Islet precursor cell (in vitro differentiated cells): ENCODE measurements at places on chromosomes 11 and 22.

- no peak for DNase-seq
These were observed 1.6 kb downstream of the HRAS start for GRCh38 chr11:533586-534395.

DNA sequence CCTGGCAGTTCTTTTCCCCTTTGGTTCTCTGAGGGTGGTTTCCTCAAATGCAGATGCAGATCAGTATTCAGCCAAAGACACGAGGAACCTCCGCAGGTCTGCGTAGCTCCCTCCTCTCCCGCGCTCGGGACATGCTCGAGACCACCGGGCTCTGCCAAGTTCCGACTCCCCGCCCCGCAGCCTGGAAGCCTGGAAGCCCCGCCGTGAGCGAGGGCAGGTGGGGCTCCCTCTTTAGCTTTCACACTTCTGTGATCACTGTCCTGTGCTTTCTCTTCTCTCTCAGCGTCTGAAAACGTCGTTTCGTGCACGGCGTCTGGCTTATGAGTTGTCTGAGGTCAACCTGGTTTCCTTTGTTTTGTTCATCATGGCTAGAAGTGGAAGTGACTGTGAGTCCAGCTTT, 26.6 kb downstream of the ZBED4 start:
- peak; percentile 66 for DNase-seq

GRCh38 chr11:36487619-36488018, 22.5 kb downstream of the TRAF6 start:
- DNase-seq = no peak

GRCh38 chr22:29374401-29374800, 14.0 kb downstream of the AP1B1 start:
- DNase-seq = no peak

DNA sequence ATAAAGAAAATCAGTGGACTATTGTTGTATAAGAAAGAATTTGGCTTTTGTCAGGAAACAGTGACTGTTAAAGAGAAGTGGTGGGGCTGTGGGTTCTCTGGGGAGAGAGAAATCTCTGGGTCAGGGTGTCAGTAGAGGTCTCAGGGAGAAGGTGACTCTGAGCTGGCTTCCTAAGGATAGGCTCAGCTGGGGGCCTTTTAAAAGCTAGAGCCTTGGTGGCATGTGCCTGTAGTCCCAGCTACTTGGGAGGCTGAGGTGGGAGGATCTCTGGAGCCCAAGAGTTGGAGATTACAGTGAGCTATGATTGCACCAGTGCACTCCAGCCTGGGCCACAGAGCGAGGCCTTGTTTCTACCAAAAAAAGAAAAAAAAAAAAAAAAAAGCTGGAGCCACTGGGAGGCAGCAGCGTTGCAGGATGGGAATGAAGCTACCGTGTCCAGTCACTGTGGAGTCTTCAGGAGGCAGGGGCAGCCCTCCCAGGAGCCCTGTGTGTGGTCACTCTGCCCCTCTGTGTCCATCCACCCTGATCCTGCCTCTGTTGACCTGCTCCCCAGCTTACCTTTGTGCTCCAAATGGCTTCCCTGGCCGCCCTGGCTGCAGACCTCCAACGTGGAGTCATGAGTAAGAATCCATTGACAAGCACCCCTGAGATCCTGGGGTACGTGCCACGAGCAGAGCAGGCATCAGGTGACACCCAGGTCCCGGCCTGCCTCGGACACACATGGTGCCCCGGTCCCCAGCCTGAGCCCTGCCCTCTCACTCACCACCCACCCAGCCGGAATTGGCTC, 5.4 kb upstream of the MIF start:
- DNase-seq = peak; percentile 66

DNA sequence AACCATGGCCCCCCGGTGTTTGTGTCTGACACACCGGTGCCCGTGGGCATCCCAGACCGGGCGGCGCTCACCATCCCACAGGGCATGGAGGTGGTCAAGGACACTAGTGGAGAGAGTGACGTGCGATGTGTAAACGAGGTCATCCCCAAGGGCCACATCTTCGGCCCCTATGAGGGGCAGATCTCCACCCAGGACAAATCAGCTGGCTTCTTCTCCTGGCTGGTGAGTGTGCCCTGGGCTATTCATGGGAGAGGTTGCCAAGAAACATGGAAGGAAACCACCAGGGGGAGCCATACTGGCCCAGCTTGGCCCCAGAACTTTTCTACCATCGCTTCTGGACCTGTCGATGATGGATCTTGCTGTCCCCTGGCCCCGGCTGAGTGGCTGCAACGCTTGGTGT, 36.5 kb downstream of the PRDM11 start:
- peak; percentile 47 for DNase-seq

DNA sequence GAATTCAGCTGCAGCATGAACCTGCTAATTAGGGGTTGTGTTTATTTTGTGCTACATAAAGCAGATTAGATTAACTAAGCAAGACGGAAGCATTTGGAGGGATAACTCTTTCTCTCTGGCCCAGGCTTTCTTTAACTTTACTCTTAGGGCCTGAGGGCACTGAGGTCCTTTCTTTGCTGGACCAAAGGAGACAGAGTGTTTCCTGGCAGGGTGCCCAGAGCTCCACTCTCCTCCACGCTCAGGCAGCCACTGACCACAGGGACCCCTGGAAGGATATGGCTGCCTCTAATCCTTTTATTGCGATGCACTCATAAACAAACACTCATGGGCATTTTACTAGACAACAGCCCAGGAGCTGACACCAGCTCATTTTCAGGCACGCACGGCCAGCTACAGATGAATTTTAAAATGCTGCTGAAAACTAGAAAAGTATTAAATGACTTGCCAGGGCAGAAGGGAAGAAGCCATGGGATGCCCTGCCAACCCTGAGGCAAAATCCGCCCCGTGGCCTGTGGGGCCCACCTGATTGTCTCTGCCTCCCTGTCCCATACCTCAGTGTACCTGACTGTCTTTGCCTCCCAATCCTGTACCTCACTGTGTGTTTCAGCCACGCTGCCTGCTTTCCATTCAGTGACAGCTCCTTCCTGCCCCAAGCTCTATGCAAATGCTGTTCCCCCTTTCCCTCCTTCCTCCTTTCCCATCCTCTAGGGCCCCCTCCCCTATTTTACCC, 192.6 kb upstream of the NAV2 start:
- no peak for DNase-seq

DNA sequence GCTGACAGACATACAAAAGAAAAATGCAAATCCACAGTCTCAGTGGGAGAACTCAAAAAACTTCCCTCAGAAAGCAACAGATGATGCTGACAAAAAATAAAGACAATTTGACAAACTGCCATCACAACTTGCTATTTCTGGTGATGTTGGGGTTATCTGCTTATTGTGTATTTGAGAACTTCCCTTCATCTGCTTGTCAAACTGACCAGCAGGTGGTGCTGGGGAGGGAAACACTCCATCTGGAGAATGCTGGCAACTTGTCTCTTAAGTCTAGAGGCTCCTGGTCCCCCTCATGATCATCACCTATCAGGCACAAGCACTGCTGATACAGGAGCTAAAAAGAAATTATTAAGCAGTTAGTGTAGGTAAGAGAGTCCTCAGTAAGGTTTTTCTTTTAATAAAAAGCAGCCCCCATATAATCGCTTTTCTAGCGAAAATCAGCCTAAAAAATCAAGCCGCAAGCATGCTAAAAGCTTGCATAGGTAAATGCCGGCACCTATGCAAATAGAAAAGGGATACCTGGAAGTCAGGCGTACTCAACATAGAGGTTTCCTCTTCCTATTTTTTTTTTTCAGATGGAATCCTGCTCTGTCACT, 9.8 kb upstream of the FAM111B start:
- peak; percentile 70 for DNase-seq

GRCh38 chr22:44869196-44869595, 116.8 kb downstream of the ARHGAP8 start:
- peak; percentile 45 for DNase-seq

DNA sequence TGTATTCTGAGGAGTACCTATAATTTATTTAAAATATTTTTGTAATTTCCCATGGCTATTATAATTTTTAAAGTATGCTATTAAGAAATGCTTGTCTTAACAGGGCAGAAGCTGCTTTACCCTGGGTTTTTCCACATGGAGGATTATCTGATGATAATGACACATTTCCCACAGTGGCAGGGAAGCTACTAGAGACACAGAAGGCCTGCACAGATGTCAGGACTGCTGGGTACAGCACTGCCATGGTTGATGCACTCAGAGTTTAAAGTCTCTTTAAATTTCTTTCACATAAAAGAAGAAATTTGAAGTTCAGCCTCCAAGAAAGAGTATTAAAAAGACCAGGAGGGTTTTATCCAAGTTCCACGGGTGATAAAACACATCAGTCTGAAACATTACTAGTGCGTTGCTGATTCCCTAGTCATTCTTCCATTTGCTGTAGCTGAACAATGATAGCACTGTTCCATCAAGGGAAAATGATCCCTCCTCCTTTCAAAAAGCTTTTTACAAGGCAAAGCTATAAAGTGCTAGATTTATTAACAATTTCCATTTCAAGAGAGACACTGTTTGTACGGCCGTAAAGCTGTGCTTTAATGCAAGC, 363.0 kb downstream of the CNTN5 start:
- peak; percentile 50 for DNase-seq

- DNase-seq = no peak
These were observed 514.7 kb upstream of the CHORDC1 start for GRCh38 chr11:90737444-90738050.

DNA sequence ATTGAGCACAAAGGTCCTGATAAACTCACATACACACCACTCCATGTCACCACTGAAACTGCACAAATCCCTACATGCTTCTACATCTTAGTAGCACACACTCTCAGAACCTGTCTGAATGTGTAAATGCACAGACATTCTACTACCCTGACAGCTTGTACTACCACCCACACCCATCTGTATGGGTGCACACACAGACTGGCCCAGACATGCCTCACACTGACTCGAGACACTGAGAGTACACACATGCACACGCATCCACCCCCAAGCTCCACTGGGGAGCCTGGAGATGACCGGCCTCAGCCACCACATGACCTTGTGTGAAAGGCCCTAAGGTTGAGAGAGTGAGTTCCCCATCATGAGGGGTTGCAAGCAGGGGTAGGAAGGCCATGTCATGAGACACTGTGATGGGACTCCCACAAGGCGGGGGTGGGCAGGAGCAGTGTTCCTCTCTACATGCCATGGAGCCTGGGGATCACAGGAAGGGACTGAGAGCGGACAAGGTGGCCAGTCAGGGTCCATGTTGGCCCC, 28.1 kb downstream of the ARAP1 start:
- DNase-seq = no peak

DNA sequence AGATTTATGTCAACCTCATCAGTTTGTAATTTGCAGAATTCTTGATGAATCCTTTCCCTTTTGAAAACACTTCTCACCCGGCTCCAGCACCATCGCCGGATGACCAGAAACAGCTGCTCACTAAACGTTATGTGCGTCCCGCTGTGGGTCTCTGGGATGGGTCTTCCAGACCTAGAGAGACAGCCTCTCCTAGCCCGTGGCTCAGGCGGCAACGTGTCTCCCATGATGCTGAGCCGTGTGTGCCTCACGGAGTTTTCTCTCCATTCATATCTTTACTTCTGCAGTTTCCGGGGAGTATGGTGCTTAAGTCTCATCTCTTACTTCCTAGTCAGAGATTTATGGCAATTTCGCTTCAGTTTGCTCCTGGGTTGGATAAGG, 25.0 kb upstream of the ACR start:
- DNase-seq = no peak

DNA sequence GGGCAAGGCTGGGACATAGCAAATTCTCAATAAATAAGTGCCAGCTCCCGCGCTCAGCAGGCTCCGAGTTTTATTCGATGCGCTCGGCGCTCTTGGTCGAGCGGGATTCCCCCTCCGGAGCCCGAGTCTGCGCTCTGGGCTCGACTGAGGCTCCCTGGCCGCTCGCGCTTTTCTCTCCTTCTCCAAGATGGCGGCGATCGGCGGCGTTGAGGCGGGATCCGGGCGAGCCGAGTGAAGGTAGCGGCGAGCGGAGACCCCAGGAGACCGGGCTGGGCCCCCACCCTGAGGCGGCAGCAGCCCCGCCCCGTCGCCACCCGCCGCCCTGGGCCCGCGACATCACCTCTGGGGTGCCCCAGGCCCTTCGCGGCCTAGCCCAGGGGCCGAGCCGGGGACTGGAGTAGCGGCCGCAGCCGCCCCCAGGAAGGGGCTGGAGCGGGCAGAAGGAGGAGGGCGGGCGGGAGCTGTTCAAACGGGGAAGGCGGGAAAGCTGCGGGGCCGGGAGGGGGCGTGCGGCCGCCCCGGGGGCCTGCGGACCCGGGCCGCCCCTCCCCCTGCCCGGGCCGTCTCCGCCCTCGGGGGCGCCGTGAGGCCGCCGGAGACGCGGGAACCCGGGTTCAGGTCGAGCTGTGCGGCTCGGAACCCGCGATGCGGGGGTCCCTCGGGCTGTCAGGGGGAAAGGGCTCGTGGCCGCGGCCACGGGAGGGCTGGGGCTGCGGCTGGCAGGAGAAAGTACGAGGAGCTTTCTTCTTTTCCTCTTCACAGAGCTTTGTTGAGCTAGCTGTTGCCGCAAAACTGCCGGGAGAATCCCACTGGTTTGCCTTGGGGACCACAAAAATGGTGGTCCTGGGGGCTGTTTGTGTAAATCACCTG, at the start of gene HMGXB4:
Gene HMGXB4, plus strand, starts transcription at position 173 of the 870 bp plus-strand sequence. CDS start 4,898 bp downstream, outside the sequence.
- peak; percentile 90 for DNase-seq

DNA sequence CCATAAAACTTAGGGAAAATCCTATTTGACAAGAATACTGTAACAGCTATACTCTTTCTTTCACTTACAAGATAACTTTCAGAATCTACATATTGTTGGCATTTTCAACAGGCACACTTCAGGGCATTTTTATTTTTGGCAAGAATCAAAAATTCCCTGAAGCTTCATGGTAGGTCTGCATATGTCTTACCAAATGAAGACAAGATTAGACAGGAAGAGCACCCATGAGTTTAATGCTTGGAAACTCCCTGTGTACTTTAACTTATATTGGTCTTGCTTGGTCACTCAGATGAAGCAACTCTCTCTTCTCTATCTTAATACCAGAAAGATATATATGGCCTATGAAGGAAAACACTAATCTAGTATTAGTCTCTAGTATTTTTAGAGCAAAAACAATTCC, 137.7 kb downstream of the ATG16L2 start:
- DNase-seq = no peak

DNA sequence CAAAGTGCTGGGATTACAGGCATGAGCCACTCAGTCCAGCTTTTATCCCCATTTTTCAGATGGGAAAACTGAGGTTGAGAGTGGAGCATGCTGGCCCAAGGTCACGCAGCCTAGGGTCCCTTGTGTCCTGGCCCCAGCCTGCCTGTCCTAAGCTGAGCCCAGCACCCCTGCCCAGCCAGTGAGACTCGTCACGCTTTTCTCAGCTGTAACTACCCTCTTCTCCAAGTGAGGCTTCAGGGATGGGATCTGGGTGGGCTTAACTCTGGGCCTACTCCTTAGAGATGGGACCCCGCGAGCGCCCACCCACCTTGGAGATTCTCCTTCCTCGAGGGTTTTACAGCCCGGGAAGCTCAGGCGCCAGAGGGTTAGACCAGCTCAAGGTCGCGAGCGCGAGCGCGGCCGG, 390 bp upstream of the TMEM151A start:
- no peak for DNase-seq
